Caco-2 (cell line): ENCODE measurements at places on chromosomes 16 and 17.

DNA sequence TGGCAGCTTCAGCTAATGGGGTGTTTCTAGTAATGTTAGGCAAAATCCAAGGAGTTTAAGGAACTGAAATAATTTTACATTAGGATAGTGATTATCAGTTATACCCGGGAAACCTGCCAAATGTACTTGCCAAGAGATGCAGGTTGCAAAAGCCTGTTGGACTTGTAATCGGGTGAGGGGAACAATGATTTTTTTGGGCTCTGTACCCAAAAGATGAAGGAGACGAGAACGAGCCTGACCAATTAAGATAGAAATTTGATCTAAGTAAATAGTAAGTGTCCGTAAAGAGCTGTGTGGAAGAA is 56.3 kb upstream of the ARL4D start:
- no peak for DNase-seq

GRCh38 chr17:51165680-51166197 is 472 bp upstream of the NME2 start:
- DNase-seq, result peak; percentile 46

GRCh38 chr17:58329810-58330537 is 1.4 kb upstream of the TSPOAP1 start:
- DNase-seq, result no peak

GRCh38 chr17:41544491-41544892 is 16.4 kb upstream of the KRT19 start:
- DNase-seq, result peak; percentile 89

DNA sequence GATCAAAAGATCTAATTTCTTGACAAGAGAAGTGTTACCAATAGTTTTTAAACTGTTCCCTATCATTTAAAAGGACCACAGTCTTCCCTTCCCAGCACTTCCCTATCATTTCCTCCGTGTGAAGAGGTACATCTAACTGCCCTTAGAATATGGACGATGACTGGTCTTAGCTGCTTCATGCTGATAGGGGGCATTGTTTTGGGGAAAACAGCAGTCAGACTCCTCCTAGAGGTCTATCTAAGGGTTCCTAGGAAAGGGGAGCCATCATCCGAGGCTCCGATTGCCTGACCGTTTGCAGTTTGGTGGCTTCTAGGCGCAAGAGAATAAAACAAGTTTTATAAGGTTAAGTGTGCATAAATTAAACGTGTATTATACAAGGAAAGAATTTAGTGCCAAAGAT is 7.1 kb downstream of the FZD2 start:
- DNase-seq, result no peak

DNA sequence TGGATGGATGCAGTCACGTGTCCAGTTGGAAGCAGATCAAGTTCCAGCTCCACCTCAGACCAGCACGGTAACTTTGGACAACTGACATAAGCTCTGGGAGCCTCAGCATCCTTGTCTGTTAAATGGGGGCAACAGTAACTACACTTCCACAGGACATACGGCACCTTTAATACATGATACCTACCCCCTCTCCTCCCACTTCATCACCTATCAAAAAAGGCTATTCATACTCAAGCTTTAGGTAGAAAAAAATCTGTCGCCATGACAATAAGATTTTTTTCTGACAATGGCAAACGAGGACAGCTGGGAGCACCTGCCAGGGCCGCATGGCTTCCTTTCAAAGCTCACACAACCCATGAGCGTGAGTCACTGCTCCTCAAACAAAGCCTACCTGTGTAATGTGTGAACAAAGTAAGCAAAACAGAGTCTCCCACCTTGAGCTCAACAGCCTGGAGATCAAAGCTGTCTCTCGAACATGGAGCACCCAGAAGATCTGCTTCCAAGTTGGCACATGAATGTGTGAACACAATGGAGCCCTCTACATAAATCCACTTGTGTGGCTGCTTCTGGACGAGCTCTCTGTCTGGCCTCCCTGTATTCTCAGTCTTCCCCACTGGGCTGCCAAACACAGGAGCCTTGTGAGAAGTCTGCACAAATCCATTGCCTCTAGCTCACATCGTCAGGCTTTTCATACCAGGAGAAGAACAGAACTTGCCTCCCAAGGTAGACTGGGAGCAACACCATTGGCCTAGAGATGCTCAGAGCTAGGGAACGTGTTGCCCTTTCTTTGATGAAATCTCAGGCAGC is 459.7 kb downstream of the SOX9 start:
- peak; percentile 78 for DNase-seq

DNA sequence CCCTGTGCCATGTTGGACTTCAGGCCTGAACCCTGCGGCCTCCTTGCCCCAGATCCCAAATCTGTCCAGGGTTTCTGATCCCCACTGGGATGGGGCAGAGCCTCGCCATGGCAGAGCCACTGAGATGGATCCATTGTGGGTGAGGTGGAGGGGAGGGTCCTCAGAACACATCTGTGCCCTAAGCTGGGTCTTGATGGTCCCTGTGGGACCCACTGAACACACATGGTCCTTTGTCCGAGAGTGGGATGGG is 38.0 kb upstream of the KSR1 start:
- no peak for DNase-seq

- no peak for DNase-seq
These were observed 21.9 kb downstream of the STH start for GRCh38 chr17:46020998-46021397.

GRCh38 chr17:66317629-66318028 is 15.2 kb downstream of the PRKCA start:
- DNase-seq, result no peak

GRCh38 chr17:75105126-75106080 is 4.4 kb upstream of the ARMC7 start:
- DNase-seq, result peak; percentile 74

GRCh38 chr17:51427856-51428255 is 167.5 kb downstream of the UTP18 start:
- DNase-seq, result no peak

- DNase-seq, result no peak
These were observed 1.9 kb downstream of the GPS2 start for GRCh38 chr17:7313088-7313889.

DNA sequence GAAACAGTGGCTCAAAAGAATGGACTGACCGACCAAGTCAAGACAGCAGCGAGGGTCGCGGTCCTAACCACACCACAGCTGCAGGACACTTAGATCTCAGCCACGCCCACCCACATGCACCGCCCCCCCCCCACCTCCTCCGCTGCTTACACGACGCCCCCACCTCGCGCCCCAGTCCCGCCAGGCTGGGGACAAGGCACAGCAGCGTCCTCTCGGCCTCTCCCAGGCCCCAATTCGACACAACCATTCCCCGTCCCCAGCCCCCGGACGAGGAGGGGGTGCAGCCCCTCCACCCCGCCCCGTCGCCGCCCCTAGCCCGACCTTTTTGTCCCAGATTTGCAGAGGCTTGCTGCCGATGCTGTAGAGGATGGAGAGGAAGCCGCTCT is 477 bp downstream of the CFAP20 start:
- no peak for DNase-seq

DNA sequence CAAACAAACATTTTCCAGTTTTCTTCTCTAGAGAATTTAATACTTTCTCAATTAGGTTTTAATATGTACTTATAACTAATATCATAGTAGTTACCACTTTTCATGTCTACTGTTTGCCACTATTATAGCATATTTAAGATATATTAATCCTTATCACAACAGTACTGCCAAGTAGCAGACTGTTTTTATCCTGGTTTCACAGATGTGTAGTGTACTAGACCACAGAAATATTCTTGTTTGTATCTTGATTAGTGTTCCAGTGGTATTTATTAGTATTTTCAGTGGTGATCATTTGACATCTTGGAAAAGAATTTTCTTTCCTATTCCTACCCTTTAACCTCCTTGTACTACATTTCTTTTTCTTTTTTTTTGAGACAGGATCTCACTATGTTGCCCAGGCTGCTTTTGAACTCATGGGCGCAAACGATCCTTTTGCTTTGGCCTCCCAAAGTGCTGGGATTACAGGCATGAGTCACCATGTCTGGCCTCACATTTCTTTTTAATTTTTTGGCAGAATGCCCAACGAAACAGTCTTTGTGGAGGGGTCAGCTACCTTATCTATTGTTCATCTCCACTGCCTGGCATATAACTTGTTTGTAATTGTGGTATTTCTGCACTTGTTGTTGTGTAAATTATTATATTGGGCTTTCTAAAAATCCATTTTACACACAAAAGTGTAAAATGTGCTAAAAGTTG is 27.2 kb downstream of the MAP2K4 start:
- no peak for DNase-seq

DNA sequence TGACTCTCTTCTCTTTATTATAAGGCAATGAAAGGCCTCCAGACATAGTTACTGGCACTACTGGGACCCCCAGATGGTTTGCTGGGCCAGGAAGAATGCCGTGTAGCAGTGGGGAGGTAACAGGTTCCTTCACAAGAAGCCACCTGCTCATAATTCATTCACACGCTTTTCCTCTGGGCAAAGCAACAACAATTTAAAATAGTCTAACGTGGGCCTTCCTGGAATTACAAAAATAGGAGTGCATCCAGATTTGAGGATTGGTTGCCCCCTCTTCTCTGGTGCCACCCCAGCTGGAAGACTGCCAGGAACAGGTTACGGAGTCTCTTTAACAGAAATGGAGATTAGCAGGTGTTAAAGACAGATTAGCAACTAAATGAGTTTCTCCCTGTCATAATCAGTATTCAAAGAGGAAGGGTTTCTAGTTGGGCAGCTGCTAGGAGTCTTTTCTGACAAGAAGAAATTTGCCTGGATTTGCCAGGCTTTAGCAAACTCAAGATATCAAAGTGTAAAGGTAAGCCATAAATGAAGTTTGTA is 409.6 kb downstream of the NPIPA8 start:
- no peak for DNase-seq

DNA sequence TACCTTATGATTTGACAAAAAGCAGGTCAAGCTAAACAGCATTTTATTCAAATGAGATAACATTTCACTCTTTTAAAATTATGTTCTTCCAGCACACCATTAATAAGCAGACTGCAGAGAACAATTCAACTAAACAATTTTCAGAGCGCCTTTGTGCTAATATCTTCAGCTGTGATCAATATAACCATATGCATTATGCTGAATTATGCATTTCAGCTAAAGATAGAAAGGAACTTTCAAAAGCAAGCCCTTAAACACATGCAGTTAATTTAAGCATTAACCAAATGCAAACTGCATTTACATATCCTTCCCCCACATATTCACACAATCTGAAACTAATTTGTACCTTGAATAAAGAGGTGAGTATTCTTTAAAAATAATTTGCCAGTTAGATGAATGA is 41.6 kb downstream of the RPGRIP1L start:
- DNase-seq, result no peak

GRCh38 chr17:5516060-5516792 is 29.9 kb downstream of the MIS12 start:
- DNase-seq, result peak; percentile 71

GRCh38 chr17:81395600-81396277 is 482 bp downstream of the BAHCC1 start:
- DNase-seq, result no peak

GRCh38 chr17:40018211-40019121 is 3.2 kb downstream of the CSF3 start:
- no peak for DNase-seq

DNA sequence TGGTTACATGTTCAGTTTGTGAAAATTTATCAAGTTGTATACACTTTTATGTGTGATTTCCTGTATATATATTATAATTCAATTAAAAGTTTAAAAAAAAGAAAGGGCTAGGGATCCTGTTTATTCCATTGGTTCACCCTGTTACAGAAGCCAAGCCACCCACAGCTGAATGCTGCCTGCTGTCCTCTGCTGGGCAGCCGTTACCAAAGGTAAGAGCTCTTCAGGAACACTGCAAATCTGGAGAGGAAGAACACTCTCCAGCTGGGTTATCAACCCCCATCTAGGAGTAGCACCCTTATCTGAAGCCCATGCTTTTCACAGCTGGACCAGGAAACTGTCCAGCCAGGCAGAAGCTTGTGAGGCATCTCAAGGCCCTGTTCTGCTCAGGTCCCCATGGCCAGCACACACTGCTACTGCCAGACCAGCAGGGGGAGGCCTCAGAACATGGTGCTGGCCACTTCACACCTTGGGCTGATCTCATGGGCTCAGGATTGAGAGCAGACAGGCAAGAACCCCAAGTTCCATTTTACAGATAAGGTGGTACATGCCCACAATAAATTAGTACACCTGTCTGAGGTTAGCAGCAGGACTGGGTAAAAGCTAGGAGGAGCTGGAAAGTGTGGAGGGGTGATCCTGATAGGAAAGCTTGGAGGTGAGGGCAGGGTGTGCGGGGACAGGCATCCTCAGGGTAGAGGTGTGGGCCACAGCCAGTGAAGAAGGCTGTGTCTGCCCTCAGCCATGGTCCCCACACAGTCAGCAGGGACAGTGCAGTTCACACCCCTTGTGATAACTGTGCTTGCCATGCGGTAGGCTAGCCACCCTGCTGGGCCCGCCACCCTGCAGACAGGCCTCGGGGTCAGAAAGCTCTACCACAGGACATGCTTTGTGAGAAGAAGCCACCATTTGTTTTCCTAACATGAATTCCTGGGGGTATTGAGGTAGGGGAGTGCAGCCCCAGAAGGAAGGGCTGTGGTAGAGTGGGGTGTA is 54.3 kb upstream of the SREBF1 start:
- peak; percentile 81 for DNase-seq

GRCh38 chr17:19724501-19725420 is 8.4 kb upstream of the SLC47A2 start:
- DNase-seq, result no peak
